Suprapubic skin (tissue), 4 donors: ENCODE measurements at places on chromosomes 6 and 20.

GRCh38 chr6:144467921-144468320 lies 182.8 kb downstream of the UTRN start:
- no peak for DNase-seq

- no peak for DNase-seq
These were observed 23.1 kb upstream of the CGA start for GRCh38 chr6:87118054-87118453.

DNA sequence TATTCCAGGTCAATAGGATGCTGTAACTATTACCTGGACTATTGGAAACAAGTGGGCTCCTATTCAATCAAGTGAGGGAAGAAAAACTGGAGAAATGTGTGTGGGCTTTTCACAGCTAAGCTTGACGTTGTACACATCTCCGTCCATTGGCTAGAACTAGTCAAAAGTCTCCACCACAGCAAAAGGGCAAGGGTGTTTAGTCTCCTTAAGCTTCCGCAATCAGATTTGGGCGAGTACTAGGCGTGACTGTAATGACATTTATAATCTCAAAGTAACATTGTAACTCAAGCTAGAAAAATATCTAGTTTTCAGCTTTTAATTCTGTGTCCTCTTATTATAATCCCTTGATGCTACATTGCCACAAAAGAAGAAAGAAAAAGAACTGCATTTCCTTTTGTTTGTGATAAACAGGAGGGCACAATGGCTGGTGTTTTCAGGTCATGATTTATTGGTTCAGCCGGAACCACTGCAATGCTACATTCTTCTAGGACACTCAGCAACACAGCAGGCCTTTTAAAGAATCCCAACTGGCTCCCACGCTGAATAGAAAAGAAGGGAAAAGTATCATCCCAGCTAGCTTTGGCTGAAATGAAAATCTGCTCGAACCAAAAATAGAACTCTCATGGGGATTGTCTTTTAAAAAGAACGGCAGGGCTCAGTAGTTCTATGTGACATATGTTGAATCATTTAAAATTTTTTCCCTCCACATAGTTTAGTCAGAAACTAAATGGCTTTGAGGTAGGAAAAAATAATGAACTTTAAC lies 387.7 kb downstream of the BTBD3 start:
- DNase-seq, result no peak

DNA sequence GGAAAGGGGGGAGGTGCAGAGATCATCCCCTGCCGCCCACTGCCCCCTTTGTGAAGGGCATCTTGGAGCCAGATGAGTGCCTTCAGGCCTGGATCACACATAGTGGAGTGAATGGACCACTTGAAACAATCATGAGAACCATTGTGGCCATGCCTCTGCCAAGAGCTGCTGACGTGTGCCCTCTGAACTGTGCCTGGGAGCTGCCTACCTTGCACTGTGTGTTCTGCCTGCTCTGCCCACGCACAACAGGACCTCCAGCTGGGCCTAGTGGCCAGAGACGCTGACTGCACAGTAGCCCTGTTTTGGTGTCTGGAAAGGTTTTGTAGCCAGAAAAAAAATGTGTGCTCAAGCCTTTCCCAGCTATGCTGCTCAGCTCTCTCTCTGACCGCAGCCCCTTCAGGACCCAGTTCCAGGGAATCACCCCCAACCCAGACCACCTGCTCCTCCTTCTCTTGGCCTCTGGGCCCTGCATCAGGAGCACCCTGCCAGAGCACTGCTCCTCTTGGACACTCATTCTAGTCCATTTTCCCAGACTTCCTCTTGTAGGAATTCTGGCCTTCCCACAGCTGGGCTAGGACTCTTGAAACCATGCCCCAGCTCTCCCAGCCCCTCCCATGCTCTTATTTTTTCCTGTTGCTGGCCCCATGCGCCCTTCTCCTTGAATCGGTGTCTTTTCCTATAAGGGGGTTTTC lies 1.6 kb upstream of the ADIG start:
- no peak for DNase-seq

GRCh38 chr6:147716434-147716833 lies 207.9 kb downstream of the SAMD5 start:
- no peak for DNase-seq

DNA sequence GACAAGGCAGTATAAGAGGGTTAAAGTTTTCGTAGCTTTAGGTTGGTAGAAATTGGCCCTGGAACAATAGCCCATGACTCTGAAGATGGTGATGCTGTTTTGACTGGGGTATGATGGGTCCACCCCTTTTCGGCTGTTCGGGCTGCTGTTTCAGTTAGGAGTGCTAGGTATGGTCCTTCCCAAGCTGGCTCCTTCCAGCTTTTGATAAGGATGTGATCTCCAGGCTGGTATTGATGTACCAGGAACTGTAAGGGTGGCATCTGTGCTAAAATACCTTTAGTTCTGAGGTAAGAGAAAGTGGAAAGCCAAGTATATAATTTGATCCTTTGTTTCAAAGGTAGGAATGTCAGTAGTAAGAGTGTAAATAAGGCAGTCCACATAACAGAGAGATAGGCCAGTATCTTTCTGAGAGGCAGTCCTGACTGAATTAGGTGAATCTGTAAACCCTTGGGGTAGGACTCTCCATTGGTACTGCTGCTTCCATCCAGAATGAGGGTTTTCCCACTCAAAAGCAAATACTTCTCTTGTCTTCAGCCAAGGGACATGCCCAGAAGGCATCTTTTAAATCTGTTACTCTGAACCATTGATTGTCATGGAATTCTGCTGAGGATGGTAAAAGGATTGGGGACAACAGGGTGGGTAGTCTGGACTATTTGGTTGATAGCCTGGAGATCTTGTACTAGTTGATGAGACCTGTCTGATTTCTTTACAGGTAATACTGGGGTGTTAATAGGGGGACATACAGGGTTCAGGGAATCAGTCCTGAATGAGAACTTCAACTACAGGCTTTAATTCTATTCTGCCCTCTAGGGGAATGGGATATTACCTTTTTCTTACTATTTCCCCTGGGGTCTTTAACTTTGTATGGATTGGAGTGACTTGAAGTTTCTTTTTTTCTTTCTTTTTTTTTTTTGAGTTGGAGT lies 6.1 kb upstream of the ZNFX1 start:
- no peak for DNase-seq

DNA sequence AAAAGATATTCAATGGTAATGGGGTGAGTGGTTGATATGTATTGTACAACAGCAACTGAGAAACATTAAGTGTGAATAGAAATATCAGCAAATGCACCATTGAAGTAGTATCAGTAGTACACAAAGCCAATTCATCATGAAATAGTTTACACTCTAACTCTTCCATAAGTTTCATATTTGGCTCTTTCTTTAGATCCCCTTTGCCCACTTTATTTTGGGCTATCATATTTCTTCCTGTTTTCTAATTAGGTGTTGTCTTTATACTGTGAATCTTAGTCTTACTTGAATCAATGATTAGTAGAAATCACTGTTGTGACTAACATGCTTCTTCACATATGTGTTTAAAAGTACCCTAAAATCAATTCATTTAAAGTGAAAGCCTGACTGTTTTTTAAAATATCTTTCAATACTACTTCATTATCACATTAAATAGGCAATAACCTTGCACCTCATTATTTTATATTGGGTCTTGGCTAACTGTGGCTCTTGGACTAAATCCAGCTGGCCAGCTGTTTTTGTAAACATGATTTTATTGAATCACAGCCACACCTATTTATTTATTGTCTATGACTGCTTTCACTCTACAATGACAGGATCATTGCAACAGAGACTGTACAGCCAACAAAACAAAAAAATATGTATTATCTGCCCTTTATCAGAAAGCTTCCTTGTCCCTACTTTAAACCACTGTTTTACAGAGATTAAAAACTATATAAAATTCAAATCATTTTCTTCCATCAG lies 38.9 kb downstream of the EYS start:
- DNase-seq, result no peak

- DNase-seq, result no peak
These were observed 349.9 kb downstream of the ZFAND3 start for GRCh38 chr6:38169221-38169976.

DNA sequence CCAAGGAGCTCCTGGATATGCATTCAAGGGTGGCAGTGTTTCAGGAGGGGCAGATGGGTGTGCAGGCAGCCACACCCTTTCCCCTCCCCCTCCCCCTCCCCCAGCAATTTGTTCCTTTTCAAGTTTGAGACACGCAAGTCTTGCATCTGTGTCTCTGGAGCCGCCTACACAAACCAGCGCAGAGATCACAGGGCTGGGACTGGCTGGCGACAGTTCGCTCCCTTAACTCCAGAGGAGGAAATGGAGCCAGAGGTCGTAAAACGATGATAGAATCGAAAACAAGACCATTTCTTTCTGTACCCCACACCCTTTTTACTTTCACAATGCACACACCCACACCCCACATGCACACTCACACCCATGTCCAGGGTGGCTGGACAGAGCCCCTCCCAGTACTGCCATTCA lies 163.1 kb downstream of the LY86 start:
- DNase-seq, result no peak

DNA sequence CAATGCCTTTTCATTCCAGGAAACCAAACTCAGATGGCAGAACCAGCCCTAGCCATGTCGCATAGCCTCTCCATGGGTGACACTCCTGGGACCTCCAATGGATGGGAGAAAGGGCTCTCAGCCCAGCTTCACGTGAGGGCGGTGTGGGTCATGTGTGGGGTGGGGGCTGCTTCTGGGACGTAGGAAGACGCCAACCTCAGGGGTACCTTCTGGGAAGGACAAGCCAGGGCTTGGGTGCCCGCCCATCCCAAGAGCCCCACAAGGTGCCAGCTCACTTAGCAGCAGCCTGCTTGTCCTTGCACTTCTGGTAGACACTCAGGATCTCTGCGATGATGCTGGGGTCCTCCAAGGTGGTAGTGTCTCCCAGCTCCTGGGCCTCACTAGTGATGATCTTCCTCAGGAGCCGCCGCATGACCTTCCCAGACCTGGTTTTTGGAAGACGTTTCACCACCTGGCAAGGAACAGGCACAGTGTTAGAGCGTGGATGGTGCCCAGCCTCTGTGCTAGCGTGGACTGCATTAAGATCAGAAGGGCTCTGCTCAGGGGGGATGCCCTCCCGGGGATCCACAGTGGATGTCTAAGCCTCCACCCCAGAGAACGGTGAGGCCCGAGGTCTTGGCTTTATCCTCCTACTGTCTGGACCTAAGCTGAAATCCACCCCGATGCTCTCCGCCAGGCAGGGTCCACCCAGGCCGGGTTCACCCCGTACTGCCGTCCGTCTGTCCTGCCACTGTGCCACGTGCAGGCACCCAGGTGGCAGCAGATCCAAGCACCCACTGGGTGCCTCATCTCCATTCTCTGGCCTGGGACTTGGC lies 15.1 kb upstream of the APMAP start:
- no peak for DNase-seq

- DNase-seq, result no peak
These were observed 245.8 kb downstream of the PKHD1 start for GRCh38 chr6:51841626-51842025.

DNA sequence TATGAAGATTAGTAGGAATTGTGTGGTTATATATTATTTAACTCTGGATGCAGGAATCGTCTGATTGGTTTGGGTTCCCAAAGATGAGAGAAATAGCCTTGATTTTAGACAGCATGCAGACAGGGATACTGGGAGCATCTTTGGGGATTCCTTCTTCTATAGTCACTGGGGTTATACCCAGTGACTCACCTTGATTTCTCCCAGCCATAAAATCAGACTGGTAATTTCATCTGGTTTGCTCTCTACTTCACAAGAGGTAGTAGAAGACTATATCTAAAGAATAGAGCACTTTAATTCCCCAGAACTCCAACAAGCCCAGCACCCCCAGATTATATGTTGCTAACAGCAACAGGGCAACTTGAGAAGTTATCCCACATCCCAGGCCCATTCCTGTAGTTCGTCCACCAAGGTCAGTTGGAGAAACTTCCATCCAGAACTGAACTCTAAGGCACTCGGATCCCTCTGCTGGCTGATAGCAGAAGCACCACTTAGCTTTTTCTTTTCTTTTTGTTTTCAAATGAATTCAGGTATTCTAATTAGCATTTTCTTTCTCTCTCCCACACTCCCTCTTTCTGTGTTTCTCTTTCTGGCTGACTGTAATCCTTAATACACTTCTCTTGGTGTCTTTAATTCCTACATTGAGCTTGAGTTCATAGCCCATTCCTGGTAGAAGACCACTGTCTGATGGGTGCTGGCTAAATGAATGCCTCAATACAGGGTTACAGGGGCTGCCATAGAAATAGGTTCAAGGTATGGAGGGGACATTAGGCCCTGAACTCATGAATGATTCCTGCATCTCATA lies 20.4 kb upstream of the EFHC1 start:
- DNase-seq, result no peak
